GF-D8 (cell line): ENCODE measurements at places on chromosomes 2 and 18.
A peak's percentile ranks its signal among the peaks of the same experiment; 100 is the strongest.

- DNase-seq, result no peak
These were observed 32.3 kb downstream of the STEAP3 start for GRCh38 chr2:119255760-119256581.

- no peak for DNase-seq
These were observed 59.6 kb downstream of the VIL1 start for GRCh38 chr2:218478544-218478943.

- DNase-seq, result no peak
These were observed 2.1 kb downstream of the HS1BP3 start for GRCh38 chr2:20648831-20649230.

DNA sequence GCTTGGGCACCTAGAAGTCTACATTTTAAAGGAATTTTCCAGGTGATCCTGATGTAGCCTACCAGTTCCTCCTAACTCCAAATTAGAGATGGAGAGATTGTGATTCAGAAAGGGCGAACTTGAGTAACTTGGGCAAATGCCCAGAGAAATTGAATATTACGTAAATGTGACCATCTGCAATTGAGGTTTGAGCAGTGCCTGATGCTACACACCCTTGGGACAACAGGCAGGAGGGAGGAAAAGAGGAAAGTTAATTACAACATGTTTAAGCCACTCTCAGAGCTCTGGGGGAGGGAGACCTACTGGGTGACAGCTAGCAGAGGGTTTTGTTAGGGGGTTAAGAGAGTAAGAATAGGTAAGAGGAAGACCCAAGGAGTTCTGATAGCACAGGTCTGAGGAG lies 208.9 kb downstream of the LPIN1 start:
- no peak for DNase-seq

DNA sequence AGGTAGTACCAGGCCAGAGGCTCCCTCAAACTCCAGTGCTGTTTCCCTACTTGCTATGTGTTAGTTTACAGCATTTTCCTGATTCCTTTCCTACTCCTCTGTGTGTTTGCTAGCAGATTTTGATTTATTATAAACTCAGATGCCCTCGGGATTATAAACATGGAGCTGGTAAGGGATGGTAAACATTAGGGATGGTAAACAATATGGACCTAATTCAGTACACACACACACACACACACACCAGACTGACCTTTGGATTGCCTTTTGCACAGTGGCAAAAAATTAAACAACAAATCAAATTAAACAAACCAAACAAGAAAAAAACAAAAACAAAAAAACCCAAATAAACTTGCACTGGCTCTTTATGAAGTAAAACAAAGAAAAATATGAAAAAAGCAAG lies 55.4 kb upstream of the ACVR1 start:
- no peak for DNase-seq

DNA sequence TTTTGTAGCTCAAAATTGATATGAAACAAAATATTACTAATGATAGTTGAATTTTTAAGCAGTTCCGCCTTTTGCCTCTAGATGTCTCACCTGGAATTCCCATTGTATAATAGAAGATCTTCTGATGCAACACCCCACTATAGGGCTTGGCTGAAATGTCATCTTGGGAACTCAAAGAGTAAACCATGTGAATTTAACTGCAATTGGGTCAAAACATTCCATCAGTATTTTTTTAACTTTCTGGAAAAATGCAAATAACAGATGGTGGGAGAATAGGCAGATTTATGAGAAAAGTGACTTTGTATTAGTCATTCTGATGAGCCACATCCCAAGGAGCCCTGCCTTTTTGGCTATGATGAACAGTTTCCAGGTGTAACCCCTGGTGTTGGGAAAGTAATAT lies 489.9 kb downstream of the NYAP2 start:
- DNase-seq, result no peak

- DNase-seq, result no peak
These were observed 4.2 kb downstream of the ALPI start for GRCh38 chr2:232460171-232460570.

DNA sequence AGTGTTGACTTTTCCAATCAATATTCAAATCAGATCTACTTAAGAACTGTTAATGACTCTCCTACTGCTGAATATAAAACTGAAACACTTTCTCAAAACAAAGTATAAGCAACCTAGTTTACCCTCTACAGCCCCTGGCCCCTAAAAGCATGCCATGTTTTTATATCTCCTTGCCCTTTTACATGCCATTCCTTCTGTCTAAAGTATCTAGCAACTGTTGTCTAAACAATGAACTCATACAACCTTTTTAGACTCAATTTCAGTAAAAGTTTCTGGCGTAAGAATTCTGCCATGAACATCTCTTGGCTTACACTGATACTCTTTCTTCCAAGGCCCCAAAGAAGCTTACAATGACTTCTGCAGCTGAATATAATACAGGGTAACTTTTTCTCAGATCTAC lies 47.8 kb upstream of the GPR75 start:
- DNase-seq, result no peak

GRCh38 chr2:100733391-100734187 lies 86.3 kb upstream of the NPAS2 start:
- DNase-seq, result peak; percentile 42

DNA sequence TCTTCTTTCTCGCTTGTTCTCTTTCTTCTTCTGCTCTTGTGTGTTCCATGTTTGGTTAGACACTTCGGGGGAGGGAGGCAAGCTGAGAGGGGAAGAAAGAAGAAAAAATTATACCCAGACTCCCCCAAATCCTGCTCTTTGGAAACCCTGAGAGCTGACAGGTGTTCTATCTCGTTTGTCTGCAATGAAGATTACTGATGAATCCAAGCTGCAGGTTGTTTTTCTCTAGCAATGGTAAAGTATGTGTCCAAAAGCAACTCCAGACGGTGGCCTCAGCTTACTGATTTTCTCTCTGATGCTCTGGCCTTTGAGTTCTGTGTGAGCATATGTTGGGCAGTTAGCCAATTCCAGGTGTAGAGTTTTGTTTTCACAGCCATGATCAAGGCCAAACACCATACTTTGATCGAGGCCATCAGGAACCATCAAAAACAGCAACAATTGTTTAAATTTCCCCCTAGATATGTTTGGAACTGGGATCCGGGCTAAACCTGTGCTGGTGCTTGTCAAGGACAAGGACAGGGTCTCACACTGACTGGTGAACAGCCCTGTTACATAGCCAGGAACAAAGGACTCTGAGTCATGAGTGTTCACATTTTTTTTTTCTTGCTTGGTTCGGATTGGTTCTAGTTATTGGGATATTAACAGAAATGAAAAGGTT lies 142.0 kb downstream of the PRKCE start:
- DNase-seq, result no peak

- DNase-seq, result no peak
These were observed 80.3 kb upstream of the FZD7 start for GRCh38 chr2:201953396-201953795.

DNA sequence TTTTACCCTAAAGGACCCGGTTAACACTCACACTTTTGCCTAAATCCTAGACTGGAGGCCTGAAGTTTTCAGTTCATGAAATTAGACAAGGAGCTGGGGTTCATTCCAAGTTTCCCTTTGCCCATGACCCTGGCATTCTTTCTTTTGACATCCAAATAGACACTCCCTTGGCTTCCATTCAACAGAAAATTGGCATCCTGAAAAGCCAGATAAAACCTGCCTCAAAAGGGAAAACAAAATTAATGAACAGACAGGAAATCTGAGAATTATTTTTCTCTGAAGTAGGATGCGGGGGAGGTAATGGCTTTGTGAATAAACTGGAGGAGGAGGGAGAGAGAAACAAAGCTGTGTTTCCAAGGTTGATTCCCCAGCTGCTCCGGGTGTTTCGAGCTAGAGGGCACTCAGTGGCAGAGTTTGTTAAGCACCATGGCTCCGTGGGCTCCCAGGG lies 41.0 kb downstream of the SPP2 start:
- no peak for DNase-seq

- DNase-seq, result no peak
These were observed 80.4 kb downstream of the EPB41L3 start for GRCh38 chr18:5463390-5463789.

DNA sequence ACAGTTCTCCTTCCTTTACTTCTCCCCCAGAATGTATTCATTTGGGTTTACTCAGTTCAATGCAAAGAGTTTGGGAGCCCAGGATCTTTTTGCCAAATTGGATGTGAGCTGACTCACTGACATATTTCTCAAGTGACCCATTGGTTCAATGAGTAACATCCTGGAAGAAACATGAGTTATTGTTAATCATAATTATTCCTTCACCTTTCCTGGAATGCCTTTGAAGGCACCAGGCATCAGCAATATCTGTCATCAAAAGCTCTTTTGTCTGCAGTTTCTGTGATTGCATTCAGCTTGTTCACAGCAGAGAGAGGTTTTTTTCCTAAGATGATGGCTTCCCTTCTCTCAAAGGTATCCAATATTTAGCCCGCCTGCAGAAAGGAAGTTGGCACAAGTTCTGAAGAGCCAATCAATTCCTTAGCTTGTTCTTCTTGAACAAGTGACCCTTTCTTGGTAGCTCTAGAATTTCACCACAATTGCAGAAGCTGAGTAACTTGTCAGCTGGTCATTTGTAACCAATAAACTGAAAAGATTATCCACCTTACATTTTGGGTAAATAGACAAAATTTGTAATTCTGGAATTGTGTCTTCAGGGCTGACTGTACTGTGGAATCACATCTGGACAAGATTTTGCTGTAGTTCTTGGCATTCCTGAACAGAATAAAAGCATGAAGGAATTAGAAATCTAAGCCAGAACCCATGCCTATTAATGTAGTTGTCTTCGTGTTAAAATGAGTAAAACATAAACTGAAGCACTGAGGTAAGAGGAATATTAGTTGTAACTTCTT lies 72.2 kb upstream of the TMEM17 start:
- DNase-seq, result no peak

DNA sequence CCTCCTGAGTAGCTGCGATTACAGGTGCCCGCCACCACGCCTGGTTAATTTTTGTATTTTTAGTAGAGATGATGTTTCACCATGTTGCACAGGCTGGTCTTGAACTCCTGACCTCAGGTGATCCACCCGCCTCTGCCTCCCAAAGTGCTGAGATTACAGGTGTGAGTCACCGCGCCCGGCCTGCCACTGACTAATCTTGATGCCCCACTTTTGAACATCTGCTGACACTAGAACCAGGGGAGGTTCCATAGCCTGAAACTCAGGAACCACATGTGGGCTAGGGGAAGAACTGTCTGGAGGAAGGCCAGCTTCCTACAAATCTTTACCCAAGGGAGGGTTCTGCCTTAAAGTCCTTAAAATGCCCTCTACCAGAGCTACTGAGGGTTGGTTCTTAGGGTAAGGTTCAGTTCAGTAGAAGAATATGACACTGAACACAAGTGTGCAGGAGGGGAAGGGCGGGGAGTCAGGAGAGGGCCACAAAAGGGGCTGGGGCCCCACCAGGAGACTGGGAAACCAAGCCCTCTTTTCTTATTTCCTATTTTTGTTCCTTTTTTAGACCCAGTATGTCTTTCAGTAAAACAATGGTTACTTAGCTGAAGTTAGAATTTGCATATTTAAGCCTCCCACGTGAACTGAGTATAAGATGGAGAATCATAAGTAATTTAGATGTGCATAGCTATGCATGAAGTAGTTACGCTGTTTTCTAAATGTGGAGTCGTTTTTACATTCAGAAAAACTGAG lies 6.3 kb upstream of the RAB31 start:
- no peak for DNase-seq

DNA sequence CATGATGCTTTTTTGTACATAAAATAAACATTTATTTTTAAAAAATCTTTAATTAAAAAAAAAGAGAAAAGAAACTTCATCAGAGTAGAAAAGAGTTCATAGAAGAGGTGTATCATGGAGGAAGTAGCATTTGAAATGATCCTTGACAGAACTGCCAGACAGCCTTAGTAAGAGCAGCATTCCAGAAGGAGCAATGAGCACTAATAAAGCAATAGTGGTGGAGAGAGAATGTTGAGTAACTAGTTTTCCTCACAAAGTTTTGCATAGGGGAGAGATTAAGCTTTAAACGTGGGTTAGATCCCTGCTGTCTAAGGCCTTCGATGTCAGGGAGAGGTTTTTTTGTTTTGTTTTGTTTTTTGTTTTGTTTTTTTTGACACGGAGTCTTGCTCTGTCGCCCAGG lies 29.8 kb upstream of the METTL21A start:
- no peak for DNase-seq

DNA sequence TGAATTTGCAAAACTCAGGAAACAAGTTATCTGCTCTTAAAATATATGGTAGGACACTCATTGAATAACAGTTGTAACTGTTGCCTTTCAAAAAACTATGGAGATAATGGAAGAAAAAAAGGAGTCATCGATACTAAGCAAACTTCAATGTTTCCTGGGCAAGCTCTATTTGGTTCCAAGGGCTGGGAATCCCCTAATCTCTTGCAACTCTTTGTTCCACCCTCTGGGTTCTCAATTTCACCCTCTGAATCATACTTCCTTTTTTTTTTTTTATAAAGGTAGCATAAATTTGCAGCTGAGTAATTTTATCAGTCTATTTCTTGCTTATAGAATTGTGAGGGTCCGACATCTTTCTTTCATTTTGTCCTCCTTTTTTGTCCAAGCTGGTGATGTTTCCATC lies 36.7 kb downstream of the SLC9A4 start:
- no peak for DNase-seq

- DNase-seq, result no peak
These were observed 194.0 kb downstream of the DYSF start for GRCh38 chr2:71647356-71647755.

DNA sequence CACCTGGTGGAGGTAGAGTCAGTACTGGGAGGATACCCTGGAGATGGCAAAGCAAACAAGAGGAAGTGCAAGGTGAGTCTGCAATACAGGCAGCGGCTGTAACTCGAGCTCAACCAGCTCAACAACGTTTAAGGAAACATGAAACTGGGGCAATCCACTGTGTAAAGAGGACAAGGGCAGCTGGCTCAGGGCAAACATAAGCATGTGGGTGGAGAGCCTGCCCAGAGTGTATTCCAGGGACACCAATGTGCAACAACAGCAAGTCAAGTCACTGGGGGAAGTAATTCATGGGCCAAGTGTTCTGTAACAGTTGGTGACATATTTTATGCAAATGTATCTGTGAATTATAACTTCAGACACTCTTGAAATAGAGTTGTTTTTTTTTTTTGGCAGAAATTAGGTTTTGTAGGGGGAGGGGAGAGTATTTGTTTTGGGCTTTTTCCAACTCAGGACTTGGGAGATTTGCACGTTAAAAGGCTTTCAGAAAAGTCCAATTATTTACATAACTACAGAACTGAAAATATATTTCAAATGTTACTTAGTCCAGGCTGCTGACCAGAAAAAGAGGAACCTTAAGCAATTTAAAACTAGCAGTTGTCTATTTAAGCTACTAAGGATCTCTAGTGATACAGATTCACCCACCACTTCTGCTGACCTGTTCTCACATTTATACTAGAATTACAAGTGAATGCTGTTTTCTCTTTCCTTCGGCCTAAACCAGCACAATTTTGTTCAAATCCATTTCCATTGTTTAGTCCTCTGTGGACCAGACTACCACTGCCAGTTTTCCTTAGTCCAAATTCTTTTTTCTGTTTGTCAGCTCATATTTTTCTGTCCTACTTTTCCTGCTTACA lies 18.6 kb downstream of the NRXN1 start:
- DNase-seq, result no peak
